ENCODE measurements at places on chromosomes 3 and 15.

DNA sequence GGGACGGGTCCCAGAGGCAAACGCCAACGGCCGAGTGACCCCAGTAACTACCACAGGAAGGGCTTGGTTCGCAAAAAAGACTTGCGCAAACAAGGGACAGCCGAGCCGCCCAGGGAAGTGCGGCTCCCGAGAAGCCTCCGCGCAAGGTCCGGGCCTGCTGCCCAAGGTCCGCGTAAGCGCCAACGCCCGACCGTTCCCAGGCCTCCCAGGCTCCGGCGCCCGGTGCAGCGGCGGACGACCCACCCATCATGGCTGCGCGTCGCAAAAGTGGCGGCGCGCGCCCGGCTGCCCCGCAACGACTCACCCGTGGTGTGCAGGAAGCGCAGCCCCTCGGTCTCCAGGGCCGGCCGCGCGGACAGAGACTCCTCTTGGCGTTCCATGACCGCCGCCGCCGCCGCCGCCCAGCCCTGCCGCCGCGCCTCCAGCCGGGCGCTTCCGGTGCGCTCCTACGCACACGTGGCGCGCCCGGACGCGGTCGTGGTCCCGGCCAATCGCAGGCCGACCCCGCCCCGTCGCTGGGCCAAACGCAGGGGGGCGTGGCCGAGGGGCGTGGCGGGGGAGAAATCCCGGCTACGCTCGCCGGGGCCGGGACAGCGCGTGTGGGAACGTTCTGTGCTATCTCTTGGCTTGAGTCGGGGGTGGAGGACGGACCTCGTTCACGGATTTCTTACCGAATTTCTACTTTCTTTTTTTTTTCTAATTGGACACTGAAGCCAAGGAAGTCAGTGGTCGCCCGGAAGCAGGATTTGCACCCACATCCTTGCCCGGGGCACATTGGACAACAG lies at the start of gene SELENOS:
TSS of gene SELENOS (minus strand) at position 448 of the 785 bp plus-strand sequence. CDS start at position 380, 68 bp downstream.
- peaks cover 50% of the 10 kb centered on the region for H3K36me3 ChIP-seq
- peak within 1 kb of the TSS; percentile 98 for H3K4me3 ChIP-seq
- no peaks in the 10 kb centered on the region for H3K27me3 ChIP-seq
- no peak within 1 kb of the TSS for H3K27ac ChIP-seq
- DNase-seq = peak; percentile 86
- no peaks in the 10 kb centered on the region for H3K4me1 ChIP-seq

GRCh38 chr3:76943671-76944070 lies 96.2 kb upstream of the ROBO2 start:
- H3K4me3 ChIP-seq = no peak overlapping the region
- no peaks in the 10 kb centered on the region for H3K36me3 ChIP-seq
- H3K4me1 ChIP-seq = no peaks in the 10 kb centered on the region
- H3K27ac ChIP-seq = no peak overlapping the region
- no peaks in the 10 kb centered on the region for H3K27me3 ChIP-seq

- H3K36me3 ChIP-seq = no peaks in the 10 kb centered on the region
- peaks cover 2% of the 10 kb centered on the region for H3K4me1 ChIP-seq
- H3K27ac ChIP-seq = no peak overlapping the region
- no peaks in the 10 kb centered on the region for H3K27me3 ChIP-seq
- H3K4me3 ChIP-seq = peak overlapping the region; percentile 47
Measured at GRCh38 chr3:197961582-197961945, 1.5 kb downstream of the LMLN start.

DNA sequence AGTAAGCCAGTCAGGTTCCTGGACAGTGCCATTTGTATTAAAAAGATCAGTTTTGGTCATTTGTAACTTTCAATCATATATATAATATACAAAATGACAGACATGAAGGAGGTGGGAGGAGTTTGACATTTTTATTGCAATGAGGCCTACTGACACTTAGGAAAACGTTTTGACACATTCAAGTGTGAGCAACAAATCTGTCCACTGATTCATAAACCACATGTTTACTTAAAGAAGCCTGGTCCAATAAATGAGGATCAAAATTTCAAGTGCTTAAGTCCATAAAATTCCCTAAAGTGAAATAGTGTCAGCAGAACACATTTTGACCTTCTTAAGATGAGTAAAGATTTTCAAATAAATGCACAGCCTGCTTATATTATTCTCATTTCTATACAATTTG lies 137.3 kb downstream of the MECOM start:
- H3K27me3 ChIP-seq = no peaks in the 10 kb centered on the region
- no peaks in the 10 kb centered on the region for H3K36me3 ChIP-seq
- H3K4me1 ChIP-seq = peaks cover 3% of the 10 kb centered on the region
- no peak for DNase-seq
- no peak overlapping the region for H3K27ac ChIP-seq
- no peak overlapping the region for H3K4me3 ChIP-seq

DNA sequence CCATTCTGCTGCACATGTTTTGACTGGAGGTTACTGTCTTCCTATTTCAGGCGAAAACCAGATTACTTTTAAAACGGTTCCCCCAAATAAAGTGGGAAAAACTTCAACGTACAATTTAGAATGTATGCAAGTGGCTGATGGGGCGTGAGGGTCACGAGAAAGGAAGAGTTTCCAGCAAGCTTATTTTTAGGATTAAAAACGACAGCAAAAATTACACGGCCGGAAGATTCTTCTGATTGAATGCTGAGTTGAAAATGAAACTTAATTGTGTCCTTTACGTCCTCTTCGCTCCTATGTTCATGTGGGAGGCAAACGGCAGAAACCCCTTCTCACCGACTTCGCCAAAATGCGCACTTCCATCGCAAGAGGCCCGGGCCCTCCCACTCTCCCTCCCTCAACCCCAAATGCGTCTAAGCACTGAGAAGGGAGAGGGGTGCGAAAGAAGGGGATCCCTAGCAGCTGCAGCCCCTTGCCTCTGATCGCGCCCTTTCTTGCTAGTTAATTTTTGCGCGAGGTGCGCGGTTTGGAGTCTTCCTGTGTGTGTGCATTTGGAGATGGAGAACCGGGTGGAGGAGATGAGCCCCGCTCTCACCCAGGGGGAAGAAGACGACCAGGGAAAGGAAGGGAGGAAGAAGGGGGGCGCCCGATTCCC lies 656 bp downstream of the CD47 start:
- peaks cover 3% of the 10 kb centered on the region for H3K27me3 ChIP-seq
- H3K27ac ChIP-seq = no peak overlapping the region
- H3K4me1 ChIP-seq = no peaks in the 10 kb centered on the region

DNA sequence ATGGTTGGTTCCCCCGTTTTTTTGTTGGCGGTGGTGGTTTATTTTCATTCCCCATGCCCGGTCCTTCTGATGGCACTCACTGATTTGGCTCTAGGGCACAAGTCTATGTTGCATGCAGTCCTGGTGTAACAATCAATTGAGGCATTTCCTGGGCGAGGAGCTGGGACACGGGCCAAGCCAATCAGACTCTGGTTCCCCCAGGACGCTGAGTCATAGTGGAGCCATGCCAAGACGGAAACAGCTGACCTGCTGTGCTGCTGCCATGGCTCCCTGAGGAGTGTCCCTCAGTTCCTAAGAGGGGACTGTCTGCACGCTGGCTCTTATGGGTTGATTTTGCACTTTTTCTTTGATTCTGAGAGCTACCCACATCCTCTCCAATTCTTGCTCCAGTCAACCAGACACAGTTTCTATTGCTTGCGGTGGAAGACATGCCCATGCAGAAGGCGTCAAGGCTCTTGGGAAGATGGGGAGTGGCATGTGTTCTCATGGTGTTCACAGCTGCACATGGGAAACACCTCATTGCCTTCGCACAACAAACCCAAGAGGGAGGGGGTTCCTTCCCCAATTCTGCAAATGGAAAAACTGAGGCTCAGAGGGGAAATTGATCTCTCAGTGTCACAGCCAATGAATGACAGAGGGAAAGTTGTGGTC lies 28.3 kb upstream of the ALDH1L1 start:
- no peak for DNase-seq
- H3K4me3 ChIP-seq = no peak overlapping the region
- H3K27ac ChIP-seq = no peak overlapping the region
- H3K4me1 ChIP-seq = no peaks in the 10 kb centered on the region
- H3K27me3 ChIP-seq = no peaks in the 10 kb centered on the region
- H3K36me3 ChIP-seq = no peaks in the 10 kb centered on the region

GRCh38 chr3:177420651-177421480 lies 223.6 kb upstream of the TBL1XR1 start:
- H3K36me3 ChIP-seq = no peaks in the 10 kb centered on the region
- H3K27me3 ChIP-seq = no peaks in the 10 kb centered on the region
- H3K27ac ChIP-seq = no peak overlapping the region
- no peak overlapping the region for H3K4me3 ChIP-seq

DNA sequence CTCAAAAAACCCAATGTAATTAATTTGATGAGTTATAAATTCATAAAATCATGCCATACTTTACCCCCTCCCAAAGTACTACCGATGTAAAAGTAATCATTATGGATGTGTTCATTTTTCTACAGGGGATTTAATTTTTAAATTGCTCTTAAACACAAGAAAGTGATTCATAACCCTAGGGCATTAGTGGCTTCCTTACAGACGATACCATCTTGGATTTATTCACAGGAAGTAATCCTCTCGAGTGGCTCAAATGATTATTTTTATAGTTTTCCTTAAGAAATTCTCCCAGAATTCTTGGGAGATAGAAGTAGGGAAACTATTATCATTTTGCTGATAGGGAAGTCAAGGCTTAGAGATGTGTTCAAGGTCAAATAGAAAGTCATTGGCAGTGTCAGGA lies 80.9 kb downstream of the PEX5L start:
- peaks cover under 1% of the 10 kb centered on the region for H3K4me1 ChIP-seq
- no peaks in the 10 kb centered on the region for H3K27me3 ChIP-seq
- no peak overlapping the region for H3K27ac ChIP-seq
- H3K4me3 ChIP-seq = no peak overlapping the region
- no peak for DNase-seq
- no peaks in the 10 kb centered on the region for H3K36me3 ChIP-seq

- H3K4me3 ChIP-seq = no peak overlapping the region
- DNase-seq = no peak
- no peak overlapping the region for H3K27ac ChIP-seq
- no peaks in the 10 kb centered on the region for H3K27me3 ChIP-seq
- no peaks in the 10 kb centered on the region for H3K4me1 ChIP-seq
- peaks cover 4% of the 10 kb centered on the region for H3K36me3 ChIP-seq
Measured at GRCh38 chr3:110815008-110815583, 256.5 kb upstream of the NECTIN3 start.

DNA sequence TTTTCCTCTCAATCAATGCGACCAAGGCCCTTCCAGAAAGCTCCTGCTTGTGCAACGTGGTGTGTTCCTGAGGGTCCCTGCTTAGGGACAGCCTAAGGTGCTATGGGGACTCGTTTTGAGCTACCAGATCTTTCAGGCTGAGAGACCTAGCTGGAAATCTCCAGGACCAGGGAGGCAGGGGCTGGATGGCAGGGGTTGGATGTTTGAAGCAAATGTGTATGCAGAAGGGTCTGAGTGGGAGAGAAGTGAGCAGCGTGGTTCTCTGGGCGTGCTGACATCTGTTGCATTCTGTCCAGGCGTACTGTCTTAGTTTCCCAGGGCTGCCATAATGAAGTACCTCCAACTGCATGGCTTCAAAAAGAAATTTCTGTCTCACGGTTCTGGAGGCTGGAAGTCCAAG lies 31.7 kb upstream of the SLCO2A1 start:
- DNase-seq = no peak
- H3K4me3 ChIP-seq = no peak overlapping the region
- H3K36me3 ChIP-seq = no peaks in the 10 kb centered on the region
- no peaks in the 10 kb centered on the region for H3K27me3 ChIP-seq
- peaks cover 3% of the 10 kb centered on the region for H3K4me1 ChIP-seq

DNA sequence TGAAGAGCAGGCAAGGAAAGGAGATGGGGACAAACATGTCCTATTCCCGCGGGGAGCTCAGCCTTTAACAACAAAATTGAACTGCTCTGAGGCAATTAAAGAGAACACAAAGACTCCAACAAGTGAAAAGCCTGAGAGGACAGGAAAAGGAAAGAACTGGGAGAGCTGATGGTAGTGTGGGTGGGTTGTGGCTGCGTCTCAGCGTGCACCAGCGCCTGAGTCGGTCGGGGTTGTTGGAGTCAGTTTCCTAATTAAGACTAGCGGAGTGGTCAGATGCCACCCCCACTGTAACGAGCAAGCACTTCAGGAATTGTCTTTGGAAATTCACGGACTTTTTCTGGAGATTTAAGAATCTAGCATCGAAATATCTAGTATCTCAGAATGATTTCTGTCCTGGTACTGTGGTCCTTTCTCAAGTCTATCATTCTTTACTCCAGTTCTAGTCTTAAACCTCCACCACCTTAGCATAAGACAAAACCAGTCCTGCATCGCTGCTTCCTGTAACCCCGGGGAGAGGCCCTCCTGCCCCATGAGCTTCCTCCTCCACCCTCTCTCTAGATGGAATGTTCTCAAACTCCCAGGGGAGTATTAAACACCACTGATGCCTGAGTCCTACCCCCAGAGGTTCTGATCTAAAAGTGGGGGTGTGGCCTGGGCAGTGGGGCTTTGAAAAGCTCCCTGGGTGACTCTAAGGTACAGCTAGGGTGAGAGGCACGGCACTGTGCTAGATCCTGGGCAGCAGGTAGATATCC lies 104.0 kb downstream of the CYP19A1 start:
- peaks cover 5% of the 10 kb centered on the region for H3K4me1 ChIP-seq
- no peak overlapping the region for H3K4me3 ChIP-seq
- H3K27ac ChIP-seq = no peak overlapping the region
- no peaks in the 10 kb centered on the region for H3K27me3 ChIP-seq
- no peak for DNase-seq

- no peak for DNase-seq
- no peaks in the 10 kb centered on the region for H3K36me3 ChIP-seq
- peak overlapping the region; percentile 55 for H3K4me3 ChIP-seq
- no peak overlapping the region for H3K27ac ChIP-seq
Measured at GRCh38 chr3:46705751-46706552, 4.8 kb downstream of the TMIE start.

DNA sequence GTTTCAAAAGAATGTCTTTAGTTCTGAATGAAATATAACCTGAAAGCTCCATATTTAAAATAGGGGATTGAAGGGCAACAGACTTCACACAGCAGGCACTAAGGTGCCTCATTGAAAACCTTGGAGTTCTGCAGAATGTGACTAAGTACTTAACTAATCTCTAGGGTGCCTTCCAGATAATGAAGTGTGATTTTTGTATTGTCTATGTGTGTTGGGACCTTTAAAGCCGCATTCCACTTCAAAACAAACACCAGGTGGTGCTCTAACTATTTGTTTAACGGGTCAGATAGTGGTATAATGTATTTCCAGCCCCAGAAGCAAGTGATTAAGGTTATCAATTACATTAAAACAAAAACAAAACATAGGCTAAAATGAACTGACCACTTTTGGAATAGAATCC lies 28.0 kb downstream of the TFG start:
- H3K36me3 ChIP-seq = peaks cover 10% of the 10 kb centered on the region
- no peak overlapping the region for H3K27ac ChIP-seq
- H3K4me1 ChIP-seq = no peaks in the 10 kb centered on the region
- no peak overlapping the region for H3K4me3 ChIP-seq
- no peak for DNase-seq

- peak; percentile 51 for DNase-seq
- H3K36me3 ChIP-seq = no peaks in the 10 kb centered on the region
- peak overlapping the region; percentile 57 for H3K27ac ChIP-seq
- H3K27me3 ChIP-seq = no peaks in the 10 kb centered on the region
- peaks cover 7% of the 10 kb centered on the region for H3K4me1 ChIP-seq
- no peak overlapping the region for H3K4me3 ChIP-seq
Measured at GRCh38 chr3:164332831-164333802, 745.2 kb downstream of the SI start.

GRCh38 chr15:83106994-83107840 lies at the start of gene TM6SF1:
Gene TM6SF1, plus strand, starts transcription at chr15:83107645. Its CDS starts 36 bp downstream, at chr15:83107681.
- H3K36me3 ChIP-seq = no peaks in the 10 kb centered on the region
- peak; percentile 39 for DNase-seq
- H3K27ac ChIP-seq = no peak within 1 kb of the TSS
- peak within 1 kb of the TSS; percentile 75 for H3K4me3 ChIP-seq

- no peak overlapping the region for H3K27ac ChIP-seq
- no peaks in the 10 kb centered on the region for H3K27me3 ChIP-seq
- H3K36me3 ChIP-seq = no peaks in the 10 kb centered on the region
- no peak for DNase-seq
- no peak overlapping the region for H3K4me3 ChIP-seq
Measured at GRCh38 chr3:44321335-44321734, 17.2 kb upstream of the TCAIM start.
